Kidney (tissue), 22 donors: ENCODE measurements at places on chromosomes 3 and 15. TPM values are rescaled to one million over a fixed set of nuclear protein-coding genes. Genes with fewer than 3 reads are reported as not detected.
A peak's percentile ranks its signal among the peaks of the same experiment; 100 is the strongest.

Gene CHRNA7
- 1.6 TPM for total RNA-seq

Gene CEP63
- total RNA-seq, result 19.6 TPM

Gene CYP8B1
- total RNA-seq, result 10.4 TPM

Gene SAMD7
- not detected for total RNA-seq

Gene ARNT2
- 38.2 TPM for total RNA-seq

Gene ARHGEF26
- total RNA-seq, result 4.8 TPM

Gene LRRN1
- total RNA-seq, result 1.4 TPM

DNA sequence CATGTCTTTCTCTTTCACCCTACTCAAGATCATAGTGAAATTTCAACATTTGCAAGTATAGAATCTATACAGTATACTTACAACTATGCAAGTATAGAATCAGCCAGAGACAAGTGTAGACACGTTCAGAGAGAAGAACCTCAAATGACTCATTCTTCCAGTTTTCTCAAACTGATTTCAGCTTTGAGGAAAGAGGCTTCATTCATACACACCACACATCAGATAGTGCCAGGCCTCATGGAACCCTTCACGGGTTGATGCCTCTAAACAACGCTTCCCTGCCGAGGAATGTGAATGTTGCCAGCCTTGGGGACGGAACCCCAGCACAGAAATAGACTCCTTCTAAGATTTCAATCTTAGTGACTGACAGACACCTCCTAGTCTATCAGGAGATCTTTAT, 135.7 kb downstream of the FOXP1 start:
- DNase-seq, result no peak

- DNase-seq, result no peak
Measured at GRCh38 chr3:23550402-23550801, 255.4 kb upstream of the UBE2E1 start.

DNA sequence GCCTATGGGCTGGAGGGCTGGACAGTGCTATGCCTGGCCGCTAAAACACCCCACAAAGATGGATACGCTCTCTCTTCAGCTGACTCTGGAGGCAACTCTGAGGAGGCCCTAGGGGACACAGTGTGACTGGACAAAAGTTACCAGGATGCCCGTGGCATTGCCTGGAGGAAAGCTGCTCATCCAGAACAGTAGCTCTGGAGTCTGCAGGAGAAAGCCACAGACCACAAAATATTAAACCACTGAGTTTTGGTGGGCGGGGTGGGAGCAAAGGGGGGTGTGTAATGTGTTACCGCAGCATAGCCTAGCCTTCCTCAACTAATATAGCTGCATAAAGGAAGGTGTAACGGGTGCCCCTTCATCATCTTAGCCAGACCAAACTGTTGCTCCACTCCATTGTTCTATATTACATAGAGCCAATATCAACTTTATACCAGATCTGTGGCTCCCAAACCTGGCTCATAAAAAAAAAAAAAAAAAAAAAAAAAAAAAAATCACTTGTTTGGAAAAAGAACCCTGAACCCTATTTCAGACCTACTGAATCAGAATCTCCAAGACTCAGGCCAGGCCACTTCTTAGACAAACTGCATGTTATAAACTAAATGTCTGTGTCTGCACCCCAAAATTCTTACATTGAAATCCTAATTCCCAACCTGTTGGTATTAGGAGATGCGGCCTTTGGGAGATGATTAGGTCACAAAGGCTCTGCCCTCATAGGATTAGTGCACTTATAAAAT, 132.6 kb downstream of the TNIK start:
- no peak for DNase-seq

DNA sequence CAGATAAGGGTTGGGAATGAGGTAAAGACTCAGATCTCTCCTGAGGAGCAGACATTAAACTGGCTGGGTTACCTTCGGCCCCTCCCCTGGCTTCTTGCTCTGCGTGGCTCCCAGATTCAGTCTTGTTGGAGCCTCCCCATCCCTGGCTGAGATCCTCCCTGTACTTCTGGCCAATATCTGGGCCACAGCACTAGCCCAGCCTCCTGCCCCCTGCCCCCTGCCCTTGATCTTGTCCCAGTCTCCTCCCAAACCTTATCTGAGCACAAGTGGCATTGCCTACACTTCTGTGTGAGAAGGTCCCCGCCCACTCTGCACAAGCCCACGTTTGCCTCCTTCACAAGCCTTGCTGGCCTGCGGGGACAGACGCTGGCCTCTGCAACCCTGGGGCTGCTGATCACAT, 16.8 kb downstream of the PLA2G4F start:
- peak; percentile 18 for DNase-seq

- DNase-seq, result no peak
Measured at GRCh38 chr3:19540464-19540863, 392.2 kb downstream of the KCNH8 start.

DNA sequence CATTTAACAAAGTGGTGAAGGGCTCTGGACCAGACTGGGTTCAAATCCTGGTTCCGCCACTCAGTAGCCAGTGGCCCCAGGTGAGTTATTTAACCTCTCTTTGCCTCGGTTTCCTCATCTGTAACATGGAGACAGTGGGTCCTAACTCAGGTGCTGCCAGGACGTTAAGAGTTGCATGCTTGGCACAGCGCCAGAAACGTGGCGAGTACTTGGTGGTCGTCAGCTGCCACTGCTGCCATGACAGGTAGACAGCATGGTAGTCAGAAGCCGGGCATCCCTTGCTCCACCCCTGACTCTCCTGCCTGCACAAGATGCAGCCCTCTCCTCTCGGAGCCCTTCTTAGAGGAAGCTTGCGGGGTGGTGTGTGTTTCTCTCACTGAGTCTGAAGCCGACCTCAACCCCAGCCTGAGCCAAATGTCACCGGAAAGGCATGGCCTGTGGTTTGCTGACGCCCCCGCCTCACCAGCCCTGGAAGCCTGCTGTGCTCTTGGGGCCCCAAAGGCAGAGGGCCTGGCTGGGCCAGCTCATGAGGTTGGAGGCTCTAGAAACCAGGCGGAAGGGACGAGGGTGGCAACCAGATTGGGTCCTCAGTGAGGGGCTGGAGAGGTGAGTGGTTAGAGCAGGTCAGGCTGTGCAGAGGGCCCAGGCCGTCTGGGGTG, 160.8 kb upstream of the TLE3 start:
- DNase-seq, result no peak

- no peak for DNase-seq
Measured at GRCh38 chr3:181174676-181175233, 185.2 kb upstream of the DNAJC19 start.
